ENCODE measurements at places on chromosomes 11 and 22. TPM values are rescaled to one million over a fixed set of nuclear protein-coding genes. Genes with fewer than 3 reads are reported as not detected.

SERHL2 gene
- polyA plus RNA-seq, result not detected

DNA sequence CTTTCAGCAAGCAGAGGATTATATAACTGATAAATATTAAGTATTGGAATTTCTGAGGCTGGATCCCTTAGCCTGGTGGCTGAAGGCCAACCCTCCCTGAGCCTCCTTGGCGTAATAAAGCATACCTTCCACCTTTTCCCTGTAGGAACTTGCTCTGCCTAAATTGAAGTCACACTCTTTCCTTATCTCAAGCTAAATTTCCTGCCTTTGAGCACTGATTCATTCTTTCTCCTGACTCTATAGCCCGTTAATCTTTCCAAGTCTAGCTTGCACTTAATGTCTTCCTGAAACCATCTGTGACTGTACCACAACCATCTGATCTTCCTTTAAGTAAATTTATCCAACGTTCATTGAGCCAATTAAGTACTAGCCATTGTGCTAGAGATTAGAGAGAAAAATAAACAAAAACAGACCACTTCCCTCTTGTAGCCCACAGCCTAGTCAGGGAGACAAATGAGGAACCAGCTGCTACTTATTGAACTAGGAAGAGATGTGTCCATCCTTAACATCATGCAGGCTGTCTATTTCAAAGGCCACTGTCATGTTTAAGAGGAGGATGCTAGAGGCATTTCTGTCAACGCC is 62.9 kb downstream of the GRK3 start:
- no peak for DNase-seq

DNA sequence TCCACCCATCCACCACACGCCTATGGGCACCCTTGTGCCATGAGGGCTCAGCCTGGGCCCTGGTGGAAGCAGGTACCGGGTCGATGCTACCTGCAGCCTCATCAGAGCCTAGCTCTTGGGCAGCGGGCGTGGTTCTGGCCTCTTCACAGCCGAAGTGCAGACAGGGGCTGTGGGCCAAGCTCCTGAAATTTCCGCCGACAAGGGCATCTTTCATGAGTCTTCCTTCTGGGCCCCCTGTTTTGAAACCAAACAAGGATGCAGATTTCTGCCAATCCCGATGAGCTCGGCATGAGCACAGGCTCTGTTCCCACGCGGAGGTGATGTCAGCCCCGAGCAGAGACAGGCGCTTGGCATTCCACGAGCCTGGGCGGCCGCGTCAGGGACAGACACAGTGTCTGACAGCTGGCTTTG is 22.6 kb upstream of the MGAT3 start:
- no peak for DNase-seq

GRCh38 chr11:82546661-82547557 is 186.8 kb downstream of the FAM181B start:
- no peak for DNase-seq

GRCh38 chr22:49406879-49407587 is 420.6 kb downstream of the BRD1 start:
- DNase-seq, result no peak

GRCh38 chr11:8612522-8612921 is 18.5 kb upstream of the STK33 start:
- DNase-seq, result no peak

Data from muscle of arm (tissue), 14 donors.